NCI-H2081 (cell line): ENCODE measurements at places on chromosomes 1 and 21.
A peak's percentile ranks its signal among the peaks of the same experiment; 100 is the strongest.

DNA sequence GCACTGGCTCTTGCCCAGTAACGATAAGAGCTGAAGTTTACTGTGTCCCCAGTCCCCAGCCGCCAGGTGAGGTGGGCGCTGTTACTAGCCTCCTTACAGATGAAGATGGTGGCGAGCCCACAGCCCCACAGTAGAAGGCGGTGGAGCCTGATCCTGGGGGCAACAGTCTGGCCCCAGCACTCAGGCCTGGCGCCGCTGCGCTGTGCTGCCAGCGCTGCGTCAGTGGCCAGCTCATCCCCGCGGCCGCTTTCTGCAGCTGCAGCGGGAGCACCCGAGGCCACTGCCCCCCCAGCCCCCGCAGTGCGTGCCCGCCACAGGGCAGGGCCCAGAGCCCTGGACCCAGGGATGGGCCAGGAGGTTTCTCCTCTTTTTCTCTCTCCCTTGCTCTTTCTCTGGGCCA lies 13.3 kb downstream of the H6PD start:
- DNase-seq, result no peak

- DNase-seq, result no peak
Observed at GRCh38 chr1:117512728-117513321, 93.0 kb upstream of the TENT5C start.

GRCh38 chr1:234260578-234260977 lies 112.7 kb upstream of the COA6 start:
- no peak for DNase-seq

DNA sequence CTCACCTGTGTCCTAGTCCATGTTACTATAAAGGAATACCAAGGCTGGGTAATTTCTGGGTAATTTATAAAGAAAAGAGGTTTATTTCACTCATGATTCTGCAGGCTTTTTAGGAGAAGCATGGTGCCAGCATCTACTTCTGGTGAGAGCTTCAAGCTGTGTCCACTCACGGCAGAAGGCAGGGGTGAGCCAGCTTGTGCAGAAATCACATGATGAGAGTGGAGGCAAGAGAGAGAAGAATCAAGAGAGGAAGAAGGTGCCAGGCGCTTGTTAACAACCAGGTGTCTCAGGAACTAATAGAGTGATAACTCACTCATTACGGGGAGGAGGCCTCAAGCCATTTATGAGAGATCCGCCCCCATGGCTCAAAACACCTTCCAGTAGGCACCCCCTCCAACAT lies 67.5 kb upstream of the CD34 start:
- DNase-seq, result no peak

DNA sequence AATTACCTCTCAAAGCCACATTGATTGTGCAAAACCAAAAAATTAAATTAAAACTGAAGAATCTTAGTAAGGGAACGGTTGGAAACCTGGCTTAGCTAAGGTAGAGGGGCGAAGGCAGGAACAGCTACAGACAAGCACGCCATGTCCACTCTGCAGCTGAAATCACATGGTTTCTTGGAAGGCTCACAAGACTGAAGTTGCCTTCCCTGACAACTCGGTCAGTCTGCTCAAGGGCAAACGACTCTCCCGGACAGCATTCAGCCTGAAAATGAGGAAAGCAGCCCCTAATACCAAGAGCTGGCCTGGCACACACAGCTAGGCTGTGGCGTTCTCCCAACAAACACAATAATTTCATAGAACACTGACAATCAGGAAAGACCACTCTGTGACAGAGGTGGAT lies 22.7 kb upstream of the BECN2 start:
- no peak for DNase-seq

DNA sequence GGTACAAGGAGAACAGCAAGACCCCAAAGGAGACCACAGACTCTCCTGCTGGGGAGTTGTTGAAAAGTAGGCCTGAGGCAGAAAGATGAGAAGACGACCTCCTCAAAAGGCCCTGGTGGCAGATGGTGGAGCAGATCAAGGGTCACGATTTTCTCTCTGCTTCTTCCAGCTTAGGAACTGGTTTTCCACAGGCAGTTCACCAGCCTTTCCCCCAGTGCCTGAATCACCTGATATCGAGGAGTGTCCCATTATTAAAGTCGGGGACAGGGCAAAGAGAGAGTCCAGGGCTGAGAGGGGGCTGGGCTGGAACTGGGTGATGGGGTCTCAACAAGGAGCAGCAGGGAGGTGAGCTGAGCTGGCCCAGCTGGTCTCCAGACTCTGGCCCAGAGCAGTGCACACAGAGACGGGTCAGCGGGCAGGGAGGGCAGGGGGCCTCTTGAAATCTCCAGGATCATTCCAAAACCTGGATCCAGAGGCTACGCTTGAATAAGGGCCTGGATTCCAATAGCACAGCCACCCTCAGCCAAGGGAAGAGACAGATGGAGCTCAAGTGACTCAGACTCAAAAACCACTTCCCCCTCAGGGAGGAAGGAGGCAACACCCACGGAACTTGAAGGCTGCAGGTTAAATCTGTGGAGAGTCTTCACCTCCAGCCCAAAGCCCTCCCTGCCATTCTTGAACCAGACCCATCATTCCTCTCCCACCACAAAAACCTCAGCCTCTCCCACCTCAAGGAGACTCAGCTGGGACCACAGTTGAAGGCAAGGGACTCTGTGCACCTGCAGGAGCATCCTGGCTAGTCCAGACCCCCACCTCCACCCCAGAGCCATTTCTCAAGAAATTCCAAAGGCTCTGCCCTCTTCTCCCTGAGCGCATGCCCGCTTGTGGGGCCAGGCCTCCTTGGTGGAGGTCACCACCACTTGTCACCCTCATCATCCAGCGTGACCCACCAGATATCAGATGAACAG lies at the start of gene S100A5:
Gene S100A5 (minus strand): TSS at position 541 of the 968 bp plus-strand sequence. CDS start 743 bp downstream, outside the sequence.
- DNase-seq, result no peak

GRCh38 chr1:239322369-239322768 lies 64.0 kb upstream of the CHRM3 start:
- peak; percentile 82 for DNase-seq

- DNase-seq, result no peak
Observed at GRCh38 chr1:80211691-80212380, 1205.3 kb upstream of the ADGRL4 start.

DNA sequence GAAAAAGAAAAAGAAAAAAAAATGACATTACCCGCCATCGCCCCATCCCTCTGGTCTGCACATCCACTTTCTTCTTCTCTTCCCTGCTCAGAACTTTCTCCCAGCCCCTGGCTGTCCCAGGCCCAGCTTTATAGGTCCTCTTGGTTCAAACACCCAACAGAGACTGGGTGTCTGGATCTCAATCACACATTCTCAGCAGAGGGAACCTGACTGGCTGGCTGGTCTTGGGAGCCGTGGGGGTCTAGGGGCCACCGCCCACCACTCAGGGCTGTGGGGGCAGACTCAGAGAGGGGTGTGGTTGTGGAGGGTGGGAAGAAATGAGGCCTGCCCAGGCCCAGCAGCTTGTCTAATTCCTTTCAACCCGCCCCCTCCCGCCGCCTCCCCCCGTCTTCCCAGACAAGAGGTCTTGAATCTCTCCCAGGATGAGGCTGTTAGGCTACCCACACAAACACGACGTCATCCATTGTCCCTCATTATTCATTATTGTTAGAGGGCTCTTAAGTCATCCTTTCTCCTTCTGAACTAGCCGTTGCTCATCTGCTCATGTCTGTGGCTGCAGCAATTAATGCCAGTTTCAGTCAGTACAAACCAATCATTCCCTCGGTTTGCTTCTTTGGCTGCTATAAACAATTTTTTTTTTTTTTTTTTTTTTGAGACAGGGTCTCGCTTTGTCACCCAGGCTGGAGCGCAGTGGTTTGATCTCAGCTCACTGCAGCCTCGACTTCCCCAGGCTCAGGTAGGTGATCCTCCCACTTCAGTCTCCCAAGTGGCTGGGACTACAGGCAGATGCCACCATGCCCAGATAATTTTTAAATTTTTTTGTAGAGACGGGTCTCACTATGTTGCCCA lies 40.6 kb upstream of the CLIC4 start:
- peak; percentile 58 for DNase-seq

DNA sequence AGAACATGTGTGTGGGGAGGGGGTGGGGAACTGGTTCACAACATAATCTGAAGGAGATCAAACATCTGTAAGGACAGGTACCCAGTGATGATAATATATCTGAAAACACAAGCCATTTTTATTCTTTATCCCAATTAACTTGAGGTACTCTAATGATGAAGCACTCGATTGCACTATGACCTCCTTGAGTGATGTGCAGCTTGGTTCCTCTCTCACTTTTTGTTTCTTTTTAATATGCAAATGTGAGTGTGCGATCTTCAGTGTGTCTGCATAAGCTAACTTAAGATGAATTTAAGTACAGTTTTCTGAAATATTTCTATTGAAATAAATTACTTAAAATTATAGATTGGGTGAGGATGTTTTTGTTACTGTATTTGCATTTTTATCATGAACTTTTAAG lies 50.6 kb upstream of the ANGPTL1 start:
- DNase-seq, result no peak

GRCh38 chr21:34836933-34837505 lies 168.2 kb downstream of the CLIC6 start:
- no peak for DNase-seq

DNA sequence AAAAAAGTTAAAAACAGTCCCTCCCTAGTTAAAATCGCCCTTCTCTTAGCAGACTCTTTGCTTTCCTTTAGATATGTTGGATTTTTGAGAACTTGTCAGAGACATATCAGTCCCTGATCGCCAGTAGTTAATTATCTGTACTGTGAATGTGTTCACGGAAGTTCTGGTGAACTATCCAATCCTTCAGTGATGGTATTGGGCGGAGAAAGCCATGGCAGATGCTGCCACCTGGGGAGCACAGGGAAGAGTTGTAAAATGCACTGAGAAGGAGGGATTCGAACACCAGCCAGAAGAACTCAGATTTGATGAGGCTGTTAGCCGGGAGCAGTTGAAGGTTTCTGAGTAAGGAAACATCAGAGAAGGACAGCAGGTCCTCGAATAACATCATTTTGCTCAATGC lies 17.5 kb upstream of the KIF14 start:
- no peak for DNase-seq

- DNase-seq, result no peak
Observed at GRCh38 chr1:8284127-8284526, 33.8 kb upstream of the SLC45A1 start.

GRCh38 chr1:119774746-119775490 lies 6.2 kb upstream of the HMGCS2 start:
- no peak for DNase-seq

GRCh38 chr1:29632806-29633615 lies 396.7 kb downstream of the PTPRU start:
- no peak for DNase-seq

- no peak for DNase-seq
Observed at GRCh38 chr1:55957276-55957675, 622.1 kb downstream of the PLPP3 start.

- DNase-seq, result peak; percentile 67
Observed at GRCh38 chr1:46446646-46447498, 42.8 kb upstream of the DMBX1 start.

GRCh38 chr1:1832820-1833219 lies 54.5 kb upstream of the NADK start:
- DNase-seq, result no peak

DNA sequence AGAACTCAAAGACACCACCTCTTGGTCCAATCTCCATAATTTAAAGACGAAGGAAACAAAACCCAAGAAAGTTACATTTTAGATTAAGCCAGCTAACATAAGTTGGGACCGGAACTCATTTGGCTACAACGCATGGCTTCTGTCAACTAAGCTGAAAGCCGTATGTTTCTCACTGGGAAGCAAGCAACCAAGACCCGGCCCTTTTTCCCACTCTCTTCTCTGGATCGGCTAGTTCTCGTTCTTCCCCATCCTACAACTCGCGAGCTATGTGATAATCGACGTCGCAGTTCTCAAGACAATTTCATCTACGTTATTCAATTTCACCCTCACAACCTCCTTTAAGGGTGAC lies 601 bp downstream of the CCT8 start:
- no peak for DNase-seq

DNA sequence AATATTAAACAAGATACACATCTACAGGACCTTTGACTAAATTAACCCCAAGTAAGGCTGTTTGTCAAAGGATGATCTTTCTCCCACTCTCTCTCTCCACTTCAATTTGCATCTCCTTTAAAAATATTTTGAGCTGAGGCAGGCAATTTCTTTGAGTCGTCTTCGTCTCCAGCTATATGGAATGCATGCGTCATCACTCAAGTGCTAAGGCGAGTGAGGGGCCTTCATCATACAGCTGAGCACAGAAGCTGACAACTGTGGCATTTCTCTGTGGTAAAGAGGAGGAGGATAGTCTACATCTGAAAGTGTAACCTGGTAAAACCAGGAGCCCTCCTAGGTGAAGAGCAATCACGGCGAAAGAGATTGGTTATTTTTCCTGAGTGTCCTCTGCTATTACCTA lies 7.6 kb downstream of the EPHX4 start:
- DNase-seq, result no peak

DNA sequence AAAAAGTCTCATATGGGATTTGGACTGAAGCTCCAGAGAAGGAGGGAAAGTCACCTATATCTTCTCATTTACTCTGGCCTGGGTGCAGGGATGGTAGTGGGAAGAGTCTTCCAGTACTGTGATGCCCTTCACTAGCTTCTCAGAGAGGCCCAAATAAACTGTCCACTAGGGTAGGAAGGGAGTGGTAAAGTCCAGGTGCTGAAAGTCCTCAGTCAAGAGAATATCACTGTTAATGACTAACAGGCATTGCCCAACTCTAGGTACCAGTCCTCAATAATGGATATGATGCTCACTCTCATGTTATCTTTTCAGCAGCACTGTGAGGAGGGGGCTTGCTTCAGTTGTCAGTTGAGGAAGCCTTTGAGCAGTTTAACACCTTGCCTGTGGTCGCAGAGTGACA lies 64.0 kb downstream of the LHX8 start:
- DNase-seq, result no peak

- DNase-seq, result no peak
Observed at GRCh38 chr1:46030876-46031660, 101.4 kb downstream of the PIK3R3 start.

- no peak for DNase-seq
Observed at GRCh38 chr1:183730886-183731573, 73.9 kb upstream of the RGL1 start.

DNA sequence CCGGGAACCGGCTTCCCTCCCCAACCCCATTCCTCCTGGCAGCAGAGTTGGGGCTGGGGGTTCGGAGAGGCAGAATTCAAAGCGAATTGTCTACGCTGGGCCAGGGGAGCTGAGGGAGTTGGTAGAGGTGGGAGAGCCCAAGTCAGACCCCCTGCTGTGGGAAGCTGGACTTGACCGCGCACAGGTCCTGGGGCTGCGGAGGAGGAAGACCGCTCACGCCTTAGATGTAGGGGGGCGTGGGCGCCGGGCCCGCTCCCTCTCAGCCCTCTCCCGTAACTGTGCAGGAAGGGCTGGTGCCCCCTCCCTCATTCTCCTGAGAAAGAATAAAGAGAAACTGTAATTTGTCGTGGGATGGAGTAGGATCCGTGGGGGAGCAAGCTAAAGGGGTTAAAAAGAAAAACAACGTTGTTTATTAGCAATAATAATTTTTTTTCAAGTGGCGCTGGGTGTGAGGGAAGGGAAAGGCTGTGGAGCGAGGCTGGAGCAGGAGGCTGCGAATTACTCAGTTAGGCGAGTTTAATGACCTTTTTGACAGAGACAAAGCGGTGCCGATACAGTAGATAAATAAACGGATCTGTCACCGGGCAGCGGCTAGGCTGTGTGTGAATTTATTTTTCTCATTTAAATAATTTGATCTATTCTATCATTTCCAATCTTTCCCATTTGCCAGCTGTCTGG lies 838 bp upstream of the GRIK3 start:
- DNase-seq, result no peak
